ENCODE measurements at places on chromosomes 7 and 10.
A peak's percentile ranks its signal among the peaks of the same experiment; 100 is the strongest.

DNA sequence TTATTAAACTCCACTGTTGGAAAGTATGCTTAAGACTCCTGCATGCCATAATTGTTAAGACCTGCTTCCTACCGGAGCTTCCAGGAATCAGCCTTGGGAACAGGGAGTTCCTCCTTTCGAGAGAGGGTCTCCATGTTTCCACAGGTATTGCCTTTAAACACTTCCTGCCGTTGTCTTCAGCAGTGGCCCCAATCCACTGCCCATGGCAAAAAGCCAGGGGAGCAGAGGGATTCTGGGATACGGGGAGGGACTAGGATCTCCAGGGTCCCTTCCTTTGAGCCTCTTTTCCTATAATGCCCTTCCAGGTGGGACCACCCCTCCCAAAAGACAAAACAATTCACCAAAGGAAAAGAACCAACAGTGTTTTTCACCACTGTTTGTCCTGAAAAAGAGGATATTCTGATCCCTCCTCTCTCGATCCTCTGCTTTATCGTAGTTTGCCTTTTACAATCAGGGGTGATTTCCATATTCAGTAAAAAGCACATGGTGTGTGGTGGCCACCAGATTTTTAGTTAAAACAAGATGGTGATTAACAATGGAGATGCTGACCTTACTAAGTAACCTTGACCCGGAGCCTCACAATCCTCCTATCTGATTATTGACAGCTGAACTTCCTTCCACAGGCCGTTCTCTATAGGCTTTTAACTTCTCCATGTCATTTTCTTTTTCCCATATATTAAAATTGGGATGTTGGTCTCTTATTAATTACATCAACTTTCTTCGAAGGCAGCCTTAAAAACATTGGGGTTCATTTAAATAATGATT lies 36.0 kb downstream of the LRRC72 start:
- DNase-seq: no peak

- no peak for DNase-seq
These were observed 846.5 kb downstream of the TYW1 start for GRCh38 chr7:67843001-67843565.

DNA sequence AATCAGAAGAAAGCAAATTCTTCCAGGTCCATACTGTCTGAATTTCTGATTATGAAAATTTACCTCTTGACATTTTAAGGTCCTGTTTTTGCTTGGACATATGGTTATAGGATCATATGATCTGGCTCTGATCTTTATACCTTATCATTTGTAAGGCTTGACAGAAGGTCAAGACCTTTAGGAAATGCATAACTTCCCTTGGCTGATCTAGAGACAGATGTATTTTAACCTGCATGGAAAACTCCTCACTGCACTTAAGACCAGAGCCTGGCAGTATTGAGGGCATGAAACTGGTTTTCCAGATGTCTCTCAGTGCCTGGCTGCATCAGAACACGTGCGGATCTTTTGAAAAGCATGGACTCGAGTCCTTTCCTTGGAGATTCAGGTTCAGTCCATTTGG lies 55.9 kb downstream of the TRRAP start:
- no peak for DNase-seq

- no peak for DNase-seq
These were observed 277.4 kb upstream of the KLF14 start for GRCh38 chr7:131011432-131011742.

DNA sequence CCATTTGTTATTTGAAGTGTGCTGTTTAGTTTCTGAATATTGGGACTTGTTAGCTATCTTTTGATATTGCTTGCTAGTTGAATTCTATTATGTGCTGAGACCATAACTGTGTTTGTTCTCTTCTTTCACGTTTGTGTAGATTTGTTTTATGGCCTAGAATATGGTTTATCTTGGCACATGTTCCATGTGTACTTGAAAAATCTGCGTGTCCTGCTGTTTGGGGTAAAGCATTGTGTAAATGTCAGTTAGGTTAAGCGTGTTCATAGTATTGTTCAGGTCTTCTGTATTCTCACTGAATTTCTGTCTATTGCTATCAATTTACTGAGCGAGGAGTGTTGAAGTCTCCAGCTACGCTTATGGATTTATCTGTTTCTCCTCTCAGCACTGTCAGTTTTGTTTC lies 19.4 kb downstream of the MMP21 start:
- DNase-seq: no peak

DNA sequence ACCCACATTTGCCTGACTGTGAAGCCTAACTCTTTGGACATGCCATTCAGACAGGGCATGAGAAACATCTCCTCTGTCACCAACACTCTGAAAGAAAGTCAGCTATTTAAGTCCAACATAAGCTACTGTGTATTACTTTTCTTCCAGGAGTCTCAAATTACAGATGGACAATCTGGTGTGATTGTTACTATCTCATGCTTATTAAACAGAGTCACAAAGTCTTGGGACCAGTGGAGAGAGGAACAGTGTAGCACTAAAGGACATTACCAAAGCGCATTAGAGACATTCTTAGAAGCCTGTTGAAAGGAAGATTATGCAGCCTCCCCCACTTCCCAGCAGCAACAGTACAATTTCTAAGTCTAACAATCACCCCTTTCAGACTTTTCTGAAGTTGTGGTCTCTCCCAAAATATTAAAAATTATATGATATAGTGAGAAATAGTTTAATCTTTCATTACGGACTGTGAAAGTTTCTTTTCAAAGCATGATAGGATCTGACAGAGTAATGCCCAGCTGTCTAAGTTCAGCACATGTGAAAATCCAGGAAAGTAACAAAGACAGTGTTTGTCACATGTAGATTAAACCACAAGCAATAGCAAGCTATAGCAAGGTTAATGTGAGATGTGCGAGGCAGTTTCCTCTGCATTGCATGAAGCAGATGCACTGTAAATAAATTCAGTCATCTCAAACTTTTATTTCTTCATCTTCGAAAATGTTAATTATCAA lies 280.9 kb upstream of the FZD8 start:
- no peak for DNase-seq

GRCh38 chr10:82394122-82394521 lies 519.1 kb downstream of the NRG3 start:
- no peak for DNase-seq

GRCh38 chr7:57216340-57216739 lies 84.1 kb upstream of the ZNF479 start:
- DNase-seq: no peak

DNA sequence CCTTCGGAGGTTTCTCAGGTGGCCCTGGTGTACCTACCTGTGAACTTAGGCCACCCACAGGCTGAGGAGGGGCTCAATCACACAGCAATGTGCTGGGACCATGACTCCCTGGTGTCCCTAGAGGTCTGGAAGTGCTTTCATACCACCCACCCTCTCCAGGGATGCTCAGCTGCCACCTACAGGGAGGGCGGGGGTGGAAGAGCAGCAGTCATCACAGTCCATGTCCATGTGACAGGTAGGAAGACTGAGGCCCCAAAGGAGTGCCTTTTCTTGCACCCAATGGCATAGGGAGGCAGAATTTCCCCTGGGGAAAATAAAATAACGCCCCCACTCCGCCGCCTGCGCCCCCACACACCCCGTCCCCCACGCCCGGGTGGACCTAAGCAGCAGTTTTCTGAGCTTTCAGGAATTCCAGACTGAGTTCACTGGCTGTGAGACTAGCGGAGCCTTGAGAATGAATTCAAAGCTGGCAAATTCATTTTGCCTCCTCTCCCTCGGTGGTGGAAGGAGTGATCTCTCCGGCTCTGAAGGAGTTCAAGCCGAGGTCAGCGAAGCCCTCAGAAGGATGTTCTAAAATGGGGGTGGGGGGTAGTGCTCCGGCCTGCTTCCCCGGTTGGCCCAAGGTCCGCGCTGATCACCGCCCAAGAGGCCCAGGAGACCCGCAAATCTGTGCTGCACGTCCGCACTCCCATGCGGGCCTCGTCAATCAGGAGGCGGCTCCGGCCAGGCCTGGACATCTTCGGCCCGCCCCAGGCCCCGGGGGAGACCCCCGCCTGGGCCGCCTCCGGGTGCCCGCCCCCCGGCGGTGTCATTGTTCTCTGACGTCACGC lies 2.1 kb upstream of the ZMIZ1 start:
- DNase-seq: no peak

DNA sequence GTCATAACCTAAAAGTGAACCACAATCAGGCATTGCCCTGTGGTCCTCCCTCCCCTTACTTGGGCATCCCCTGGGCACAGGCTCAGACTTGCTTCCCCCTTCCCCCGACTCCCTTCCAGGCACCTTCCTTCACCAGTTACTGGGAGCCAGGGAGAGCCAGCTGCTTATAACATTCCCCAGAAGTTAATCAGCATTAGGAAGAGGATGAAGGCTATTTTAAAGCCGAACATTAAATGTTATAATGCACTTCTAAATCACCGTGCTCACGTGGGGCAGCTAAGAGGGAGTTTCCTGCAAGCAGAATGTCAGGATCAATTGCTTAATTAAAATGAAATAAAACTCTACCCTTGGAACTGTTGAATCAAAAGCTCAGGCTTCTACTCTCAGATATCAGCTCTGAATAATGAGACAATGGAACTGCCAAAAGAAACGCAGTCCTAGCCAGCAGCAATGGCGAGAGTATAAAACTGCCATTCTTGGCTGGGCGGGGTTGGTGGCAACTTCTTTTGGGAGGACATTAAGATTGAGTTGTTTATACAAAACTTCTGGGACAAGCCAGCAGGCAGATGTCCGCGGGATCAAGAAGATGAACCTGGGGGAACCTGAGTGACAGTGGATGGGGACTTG lies 169.5 kb downstream of the FANK1 start:
- no peak for DNase-seq

- no peak for DNase-seq
These were observed 1.3 kb upstream of the HIP1 start for GRCh38 chr7:75739796-75740672.

GRCh38 chr10:27242951-27243551 lies 2.5 kb upstream of the ACBD5 start:
- DNase-seq: peak; percentile 91

GRCh38 chr7:143360788-143361551 lies 1.5 kb downstream of the FAM131B start:
- DNase-seq: no peak

GRCh38 chr10:31353574-31353973 lies 34.6 kb downstream of the ZEB1 start:
- DNase-seq: peak; percentile 47

DNA sequence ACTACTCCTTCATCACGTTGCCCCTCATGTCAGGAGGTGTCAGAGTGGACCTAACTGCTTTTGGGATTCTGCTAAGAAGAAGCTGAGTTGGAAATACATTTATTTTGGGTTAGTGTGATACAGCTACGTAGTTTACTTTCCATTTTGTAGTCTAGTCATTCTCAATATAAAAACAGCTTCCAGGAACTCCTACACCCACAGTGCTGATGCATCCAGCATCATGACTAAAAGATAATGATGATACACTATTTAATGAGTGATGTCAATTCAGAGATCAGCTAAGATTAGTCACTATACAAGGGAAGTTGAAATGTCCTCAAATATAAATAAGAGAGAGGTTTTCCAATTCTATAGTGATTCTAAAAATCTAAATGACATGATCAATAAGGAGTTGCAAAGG lies 264.2 kb upstream of the SLC26A5 start:
- DNase-seq: no peak

- DNase-seq: no peak
These were observed at the start of gene C10orf105 for GRCh38 chr10:71719464-71720201. Gene C10orf105, minus strand, starts transcription at chr10:71719778. Its CDS starts 3,441 bp downstream, at chr10:71716337.

DNA sequence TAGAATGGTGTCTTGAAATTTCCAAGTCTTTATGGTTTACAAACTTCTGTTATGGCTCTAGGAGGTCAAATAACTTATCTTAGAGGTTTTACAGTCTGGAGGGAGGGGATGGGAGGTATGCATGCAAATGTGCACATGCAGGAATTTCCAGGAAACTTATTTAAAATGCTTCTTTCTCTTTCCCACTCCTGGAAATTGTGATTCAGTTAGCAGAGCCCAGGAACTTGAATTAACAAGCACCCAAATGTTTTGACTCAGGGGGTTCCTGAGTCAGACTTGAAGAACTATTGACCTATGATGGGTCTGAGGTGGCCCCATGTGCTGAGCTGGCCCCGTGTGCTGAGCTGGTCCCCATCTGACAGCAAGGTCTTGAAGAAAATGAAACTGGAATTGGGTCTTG lies 669.4 kb downstream of the INHBA start:
- no peak for DNase-seq
